Activated B cell treated with CpG ODN at 0.5 μM for 24 hours (primary cell): ENCODE measurements at places on chromosomes 7 and 10.

DNA sequence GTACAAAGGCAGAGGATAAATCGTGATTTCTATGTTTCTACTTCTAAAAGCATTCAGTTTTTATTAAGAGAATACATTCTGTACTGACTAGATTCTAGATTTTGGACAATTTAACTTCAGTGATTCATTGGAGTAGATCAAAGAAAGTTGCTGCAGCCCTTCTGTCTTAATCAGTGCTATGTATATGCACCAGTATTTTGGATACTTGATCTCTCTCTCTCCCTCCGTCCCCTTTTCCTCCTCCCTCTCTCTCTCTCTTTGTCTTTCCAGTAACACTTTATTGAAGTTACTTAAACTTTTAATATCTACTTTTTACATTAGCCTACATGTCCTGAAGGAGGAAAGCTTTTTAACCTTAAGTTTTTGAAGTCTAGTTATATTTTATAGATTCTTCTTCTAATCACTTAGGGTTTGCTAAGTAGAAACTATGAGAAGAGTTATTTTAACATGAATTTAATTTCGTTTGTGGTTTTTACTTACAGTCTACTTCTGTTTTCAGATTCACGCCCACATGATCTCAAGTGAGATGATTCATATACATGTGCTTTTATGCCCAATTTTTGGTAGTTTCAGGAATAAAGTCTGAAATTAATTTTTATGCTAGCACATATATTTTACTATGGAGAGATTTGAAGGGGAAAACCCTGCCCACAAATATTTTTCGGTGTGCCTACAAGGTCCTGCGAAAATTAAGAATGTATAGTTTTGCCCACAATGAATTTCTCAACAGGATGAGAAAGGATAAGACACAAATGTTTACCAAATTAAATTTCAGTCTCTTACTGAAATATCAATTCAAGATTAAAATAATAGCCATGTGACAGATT, 9.1 kb downstream of the MDFIC start:
- no peak for DNase-seq

GRCh38 chr10:10551596-10552301, 465.9 kb upstream of the CELF2 start:
- DNase-seq = no peak

DNA sequence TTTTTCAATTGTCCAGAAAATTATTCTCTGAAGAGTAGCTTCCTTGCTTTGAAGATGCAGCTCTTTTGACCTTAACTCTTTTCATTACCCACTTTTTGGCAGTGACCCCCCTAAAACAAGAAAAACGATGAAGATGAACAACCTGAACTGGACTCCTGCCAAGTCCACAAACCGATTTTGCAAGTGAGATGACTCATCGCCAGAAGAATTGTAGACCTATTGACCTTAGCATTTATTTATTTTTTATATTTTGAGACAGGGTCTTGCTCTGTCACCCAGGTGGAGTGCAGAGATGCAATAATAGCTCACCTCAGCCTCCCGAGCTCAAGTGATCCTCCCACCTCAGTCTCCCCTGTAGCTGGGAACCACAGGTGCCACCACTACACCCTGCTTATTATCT, 859.2 kb downstream of the GATA3 start:
- no peak for DNase-seq

GRCh38 chr7:4610768-4611467, 71.2 kb upstream of the FOXK1 start:
- DNase-seq = peak; percentile 26

DNA sequence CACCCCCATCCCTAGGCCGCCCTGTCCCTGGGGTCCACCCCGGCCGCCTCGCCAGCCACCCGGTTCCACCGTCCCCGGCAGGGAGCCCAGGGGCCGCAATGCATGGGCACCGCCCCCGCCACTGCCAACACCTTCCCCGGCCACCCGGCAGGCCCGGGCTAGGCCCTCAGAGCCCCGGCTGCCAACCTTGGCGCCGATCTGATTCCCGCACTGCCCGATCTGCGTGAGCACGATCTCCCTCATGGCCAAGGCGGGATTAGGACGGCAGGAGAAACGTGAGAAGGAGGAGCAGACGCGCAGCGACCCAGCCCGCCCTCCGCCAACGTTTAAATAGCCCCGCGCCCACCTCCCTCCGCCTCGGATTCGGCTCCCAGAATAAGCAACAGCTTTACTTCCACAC, at the start of gene TUBB8:
Gene TUBB8, minus strand, starts transcription at position 301 of the 400 bp plus-strand sequence. Its CDS starts 58 bp downstream, at position 243.
- no peak for DNase-seq

DNA sequence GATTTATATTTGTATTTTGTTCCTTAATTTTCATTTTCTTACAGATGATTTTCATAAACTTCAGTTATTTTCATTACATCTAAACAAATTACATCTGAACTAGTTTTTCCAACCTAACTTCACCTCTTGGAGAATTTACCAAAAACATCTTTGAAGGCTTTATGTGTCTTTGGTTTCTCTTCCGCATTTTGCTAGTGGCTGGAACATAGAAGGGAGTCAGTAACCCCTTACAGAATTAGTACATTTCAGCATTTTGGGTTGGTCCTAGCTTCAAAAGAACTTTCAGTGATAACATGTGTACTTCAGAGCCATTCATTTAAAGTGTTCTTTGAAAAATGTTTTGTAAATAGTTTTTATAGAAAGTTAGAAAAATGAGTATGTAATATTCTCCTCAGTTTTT, 169.8 kb upstream of the MTPN start:
- DNase-seq = no peak
